ENCODE measurements at places on chromosomes 13 and 19.
A peak's percentile ranks its signal among the peaks of the same experiment; 100 is the strongest.

- no peak for DNase-seq
Observed at GRCh38 chr13:26327940-26328725, 74.2 kb downstream of the CDK8 start.

DNA sequence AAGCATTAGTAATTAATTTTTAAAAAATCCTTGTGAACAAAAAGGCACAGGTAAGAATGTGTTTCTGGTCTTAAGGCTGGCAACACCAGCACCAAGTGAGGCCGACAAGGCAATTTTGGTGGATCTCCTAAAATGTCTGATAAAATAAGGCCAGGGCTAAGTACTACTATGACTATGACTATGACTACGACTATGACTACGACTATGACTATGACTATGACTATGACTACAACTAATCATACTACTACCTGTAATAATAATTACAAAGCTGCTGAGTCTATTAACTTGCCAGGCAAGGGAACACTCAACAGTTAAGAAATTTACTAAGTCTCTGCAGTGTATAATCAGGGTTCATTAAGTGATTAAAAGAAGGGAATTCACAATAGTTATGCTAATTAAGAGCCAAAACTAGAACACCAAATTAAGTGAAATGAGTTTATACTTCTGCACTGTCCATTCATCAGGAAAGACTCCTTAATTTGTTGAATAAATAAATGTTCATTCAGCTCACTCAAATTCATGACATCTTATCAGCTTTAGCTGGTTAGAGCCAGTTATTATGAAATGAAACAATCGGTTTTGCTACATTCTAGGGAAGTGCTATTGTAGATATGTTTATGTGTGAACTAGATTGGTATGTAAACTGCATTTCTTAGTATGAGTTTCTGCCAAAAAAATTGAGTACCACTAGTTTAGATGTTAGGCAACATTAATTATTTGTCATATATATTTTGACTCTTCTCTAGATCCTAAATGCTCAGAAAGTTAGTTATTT lies 1626.2 kb upstream of the PCDH20 start:
- no peak for DNase-seq

DNA sequence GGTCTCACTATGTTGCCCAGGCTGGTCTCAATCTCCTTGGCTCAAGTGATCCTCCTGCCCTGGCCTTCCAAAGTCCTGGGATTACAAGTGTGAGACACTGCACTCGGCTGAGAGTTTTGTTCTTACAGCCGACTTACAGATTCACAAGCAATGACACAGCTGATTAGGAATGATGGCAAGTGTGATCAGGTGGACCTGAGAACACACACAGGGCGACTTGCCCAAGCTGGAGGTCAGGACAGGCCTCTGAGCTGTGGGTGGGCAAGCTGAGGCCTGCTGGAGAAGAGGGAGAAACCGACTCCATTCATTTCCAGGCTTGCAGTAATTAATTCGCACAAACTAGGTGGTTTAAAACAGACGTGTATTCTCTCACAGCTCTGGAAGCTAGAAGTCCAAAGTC lies 8.1 kb upstream of the ATG4D start:
- no peak for DNase-seq

- no peak for DNase-seq
Observed at GRCh38 chr13:44867825-44868224, 121.4 kb downstream of the NUFIP1 start.

GRCh38 chr13:20127562-20128458 lies 33.0 kb downstream of the GJA3 start:
- peak; percentile 93 for DNase-seq

DNA sequence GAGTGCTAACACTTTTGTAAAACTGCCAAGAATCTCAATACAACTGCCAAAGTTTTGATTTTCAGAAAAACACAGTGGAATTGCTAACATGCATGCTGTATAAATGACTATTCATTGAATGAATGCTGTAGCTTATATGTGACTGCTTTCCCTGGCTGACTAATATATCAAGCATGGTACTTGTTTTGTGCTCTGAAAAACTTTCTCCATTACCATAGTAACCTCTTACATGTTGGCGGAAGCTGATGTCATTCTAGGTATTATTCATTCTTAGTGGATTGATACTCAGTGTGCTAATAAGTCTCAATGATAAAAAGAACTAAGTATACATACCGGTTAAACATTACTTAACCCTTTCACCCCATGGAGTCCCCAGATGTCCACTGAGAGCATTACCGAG lies 166.1 kb upstream of the MYO16 start:
- DNase-seq: no peak

GRCh38 chr19:7519361-7520130 lies 2.9 kb upstream of the MCOLN1 start:
- no peak for DNase-seq

DNA sequence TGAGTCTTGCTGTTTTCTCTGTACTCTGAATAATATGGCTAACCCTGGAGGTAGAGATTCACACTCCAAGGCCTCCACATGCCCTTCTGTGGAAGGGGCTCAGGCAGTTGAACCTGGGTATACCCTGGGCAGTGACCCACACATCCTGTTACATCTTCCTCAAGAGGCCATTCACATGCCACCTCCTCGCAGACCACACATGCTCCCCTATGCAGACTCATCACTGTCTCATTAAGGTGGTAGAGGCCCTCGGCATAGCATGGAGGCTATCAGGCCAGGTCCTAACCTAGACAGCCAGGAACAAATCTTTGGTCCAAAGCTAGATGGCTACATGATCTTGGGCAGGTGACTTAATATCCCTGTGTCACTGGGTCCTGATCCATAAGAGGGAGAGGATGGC lies 363.9 kb upstream of the ZNF507 start:
- no peak for DNase-seq

- DNase-seq: no peak
Observed at GRCh38 chr19:3520166-3521103, 14.3 kb downstream of the FZR1 start.

- DNase-seq: no peak
Observed at GRCh38 chr13:40254394-40254793, 412.0 kb downstream of the FOXO1 start.

GRCh38 chr19:33953592-33953991 lies 156.9 kb downstream of the KCTD15 start:
- no peak for DNase-seq

GRCh38 chr19:29315556-29316190 lies 102.7 kb upstream of the UQCRFS1 start:
- DNase-seq: peak; percentile 50

DNA sequence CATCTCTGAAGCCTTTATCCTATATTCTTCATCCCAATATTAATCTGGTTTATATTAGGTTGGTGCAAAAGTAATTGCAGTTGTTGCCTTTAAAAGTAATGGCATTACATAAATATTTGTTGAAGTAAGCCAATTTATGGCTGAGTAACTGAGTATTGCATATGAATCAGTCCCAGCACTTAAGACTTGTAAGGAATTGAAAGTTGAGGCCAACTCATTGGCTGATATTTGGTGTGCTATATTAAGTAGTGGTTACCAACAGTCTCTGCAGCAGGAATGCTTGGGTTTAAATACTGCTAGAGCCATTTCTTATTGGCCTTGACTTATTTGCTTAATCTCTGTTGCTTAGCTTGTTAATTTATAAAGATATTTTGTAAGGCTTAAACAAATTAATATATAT lies 460.7 kb downstream of the GPC6 start:
- no peak for DNase-seq

- no peak for DNase-seq
Observed at GRCh38 chr19:38424272-38424671, 1.7 kb downstream of the RASGRP4 start.

DNA sequence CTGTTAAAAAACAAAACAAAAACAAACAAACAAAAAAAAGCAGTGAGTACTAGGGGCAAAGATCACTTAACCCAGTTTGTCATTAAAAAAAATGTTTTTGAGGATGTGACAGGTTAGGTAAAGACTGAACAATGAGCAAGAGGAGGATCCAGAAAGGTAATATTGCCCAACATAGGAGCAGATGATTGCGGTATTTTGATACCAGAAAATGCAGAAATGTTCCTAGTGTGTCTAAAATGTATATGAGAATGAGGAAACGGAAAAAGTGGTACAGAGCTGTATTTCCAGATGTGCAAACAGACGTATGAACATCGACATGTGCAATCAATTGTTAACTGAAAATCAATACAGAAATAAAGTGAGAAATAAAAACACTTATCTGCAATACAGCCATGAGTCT lies 4.9 kb upstream of the LILRA4 start:
- peak; percentile 9 for DNase-seq

GRCh38 chr13:99301913-99302636 lies 5.1 kb downstream of the GPR183 start:
- DNase-seq: no peak

GRCh38 chr13:53141336-53141735 lies 112.7 kb downstream of the OLFM4 start:
- no peak for DNase-seq

DNA sequence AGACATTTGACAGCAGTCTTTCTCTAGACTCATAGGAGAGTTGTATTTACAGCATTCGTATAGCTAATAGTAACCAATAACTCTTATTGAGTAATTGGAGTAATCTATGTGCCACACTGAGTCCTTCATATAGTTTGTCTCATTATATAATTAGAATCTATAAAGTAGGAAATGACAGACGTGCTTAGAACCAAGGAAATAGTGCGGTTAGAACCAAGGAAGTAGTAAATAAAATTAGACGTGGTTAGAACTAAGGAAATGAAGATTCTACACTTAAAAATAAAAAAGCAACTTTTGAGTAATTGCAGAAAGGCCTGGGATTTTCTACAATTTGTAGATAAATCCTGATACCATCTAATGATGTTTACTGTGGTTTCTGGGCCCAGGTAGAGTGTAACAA lies 107.8 kb upstream of the TNFSF11 start:
- DNase-seq: no peak

- DNase-seq: no peak
Observed at GRCh38 chr13:48559638-48560320, 26.9 kb upstream of the RCBTB2 start.

DNA sequence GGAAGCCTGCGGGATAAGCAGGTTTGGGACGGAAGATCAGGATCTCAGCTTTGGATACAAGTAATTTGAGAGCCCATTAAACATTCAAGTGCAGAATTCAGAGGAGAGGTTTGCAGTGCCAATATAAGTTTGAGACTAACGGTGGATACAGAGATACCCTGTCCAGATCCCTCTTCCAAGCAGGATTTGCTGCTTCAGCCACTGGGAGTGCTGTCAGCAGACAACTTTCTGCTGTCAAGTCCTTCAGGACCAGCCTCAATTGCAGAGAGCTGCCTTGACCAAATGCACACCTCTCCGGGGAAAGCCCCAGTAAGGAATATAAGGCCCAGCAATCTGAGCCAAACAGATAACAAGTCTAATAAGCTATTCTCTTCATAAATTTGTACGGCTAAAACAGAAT lies 46.1 kb upstream of the ZNF780A start:
- no peak for DNase-seq

GRCh38 chr19:6326815-6327214 lies 6.6 kb downstream of the ACER1 start:
- no peak for DNase-seq

DNA sequence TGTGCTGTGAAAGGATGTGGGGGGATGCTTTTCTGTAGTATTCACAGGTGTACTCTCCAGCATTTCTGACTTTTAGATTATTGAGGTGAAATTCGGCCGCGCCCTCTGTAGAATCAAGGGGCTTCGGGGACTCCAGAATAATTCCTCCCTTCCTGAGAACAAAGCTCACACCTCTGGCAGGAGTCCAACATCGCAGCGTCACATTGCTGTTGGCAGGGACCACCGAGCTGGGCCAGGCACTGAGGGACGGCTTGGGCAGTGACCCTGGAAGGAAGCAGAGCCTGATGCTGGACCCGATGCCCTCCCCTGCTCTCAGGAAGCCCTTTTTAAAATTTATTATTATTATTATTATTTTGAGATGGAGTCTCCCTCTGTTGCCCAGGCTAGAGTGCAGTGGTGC lies 6.3 kb downstream of the TARM1 start:
- DNase-seq: no peak
